ENCODE measurements at places on chromosomes 3 and 15.

- no peak for DNase-seq
These were observed 20.2 kb upstream of the UTS2B start for GRCh38 chr3:191350396-191351090.

DNA sequence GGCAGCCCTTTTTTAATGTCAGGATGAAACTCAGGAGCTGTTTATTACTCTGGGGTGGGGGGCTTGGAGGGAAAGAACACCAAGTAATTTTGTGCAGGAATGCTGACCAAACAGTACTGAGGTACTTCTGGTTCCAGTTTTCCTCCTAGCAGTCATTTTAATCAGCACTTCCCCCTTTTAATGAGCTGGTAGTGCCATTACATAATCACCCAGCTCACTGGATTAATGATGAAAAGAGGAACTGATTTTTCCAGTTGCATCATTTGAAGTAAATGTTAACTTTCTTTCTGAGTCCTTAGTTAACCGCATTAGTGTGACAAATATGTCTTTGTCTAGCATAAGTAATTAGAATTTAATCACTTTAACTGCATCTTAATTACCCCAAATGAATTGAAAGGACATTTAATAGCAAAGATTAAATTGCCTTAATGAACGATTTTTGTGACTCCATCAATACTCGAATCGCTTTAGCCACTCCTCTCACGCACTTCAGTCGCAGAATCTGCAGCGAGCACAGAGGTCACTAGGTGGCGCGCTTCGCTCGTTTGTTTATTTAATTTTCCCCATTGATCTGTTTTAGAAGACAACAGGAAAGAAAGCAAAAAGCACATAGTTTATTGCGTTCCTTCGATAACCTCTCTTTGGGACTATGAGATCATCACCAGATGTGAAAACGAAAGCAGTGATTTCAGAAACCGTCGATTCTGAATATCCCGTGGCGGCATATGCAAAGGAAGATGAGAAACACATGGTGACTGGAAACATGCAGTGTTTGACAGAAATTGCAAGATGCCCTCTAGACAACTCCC, 9.8 kb downstream of the ONECUT1 start:
- DNase-seq = peak; percentile 61

- no peak for DNase-seq
These were observed 91.0 kb upstream of the KBTBD8 start for GRCh38 chr3:66907136-66907535.

- DNase-seq = no peak
These were observed 146.6 kb downstream of the SERPINI1 start for GRCh38 chr3:167882057-167882667.

GRCh38 chr3:25472731-25473130, 44.7 kb downstream of the RARB start:
- DNase-seq = no peak

- DNase-seq = no peak
These were observed 118.2 kb downstream of the GADL1 start for GRCh38 chr3:30776186-30776815.

DNA sequence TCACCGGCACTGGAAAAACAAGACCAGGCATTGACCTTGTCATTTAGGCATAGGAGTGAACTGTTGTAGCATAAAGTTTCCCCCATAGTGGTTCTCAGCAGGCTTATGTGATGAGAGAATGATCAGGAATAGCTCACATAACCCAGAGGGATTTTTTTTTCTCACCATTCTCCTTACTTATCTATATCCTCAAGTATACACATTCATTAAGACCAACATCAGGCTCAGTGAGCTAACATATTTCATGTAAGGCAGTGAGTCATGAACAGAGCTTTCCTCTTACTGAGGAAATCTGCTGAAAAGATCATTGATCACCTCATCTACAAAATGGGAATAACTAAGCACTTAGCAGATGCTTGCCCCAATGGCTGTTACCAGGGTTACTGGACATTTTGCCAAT, 396.6 kb upstream of the TMCO5A start:
- no peak for DNase-seq

All from activated CD8-positive, alpha-beta memory T cell treated with anti-CD3 and anti-CD28 coated beads for 48 hours (primary cell).